ENCODE measurements at places on chromosomes 6 and 20.

- DNase-seq: no peak
Measured at GRCh38 chr20:59273739-59274357, 26.6 kb upstream of the EDN3 start.

GRCh38 chr20:32589256-32589655 lies 4.1 kb upstream of the NOL4L start:
- DNase-seq: no peak

- DNase-seq: no peak
Measured at GRCh38 chr6:45728674-45729073, 287.0 kb downstream of the CLIC5 start.

GRCh38 chr20:440636-441035 lies 21.7 kb downstream of the TBC1D20 start:
- no peak for DNase-seq

DNA sequence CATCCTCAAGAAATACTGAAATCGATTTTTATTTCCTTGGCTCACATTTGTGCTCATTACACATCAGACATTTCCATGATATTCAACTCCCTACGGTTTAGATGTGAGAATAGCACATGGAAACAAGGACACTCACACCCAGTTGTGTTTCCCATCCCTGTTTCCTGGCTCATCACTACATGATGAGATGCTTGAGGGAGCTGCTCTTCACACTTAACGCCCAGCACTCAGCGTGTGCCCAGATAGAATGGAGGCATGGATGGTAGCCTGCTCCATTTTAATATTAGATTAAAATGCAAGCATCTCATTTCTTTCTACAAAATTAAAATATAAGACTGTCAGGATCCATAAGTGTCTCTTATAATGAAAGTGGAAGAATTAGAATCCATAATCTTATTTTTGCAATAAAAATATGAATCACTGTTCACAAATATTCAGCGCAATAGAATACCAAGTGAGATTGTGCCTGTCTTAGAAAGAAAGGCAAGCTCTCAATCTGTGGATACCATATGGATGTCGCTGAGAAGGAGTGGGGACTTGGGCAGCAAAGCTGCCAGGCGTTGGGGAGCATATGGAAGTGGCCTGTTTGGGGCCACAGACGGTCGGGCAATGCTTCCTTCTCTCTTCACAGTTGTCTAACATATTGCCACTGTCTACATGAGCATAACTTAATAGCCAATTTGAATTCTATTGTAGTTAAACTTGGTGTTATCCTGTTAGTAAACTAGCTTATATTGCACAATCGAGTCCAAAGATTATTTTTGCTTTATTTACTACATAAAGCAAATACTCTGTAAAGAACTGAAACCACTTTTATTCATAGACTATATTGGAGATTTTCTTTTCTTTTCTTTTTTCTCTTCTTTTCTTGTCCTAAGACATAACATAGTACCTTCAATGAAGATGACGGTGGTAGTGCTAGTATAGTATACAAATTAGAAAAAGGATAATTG lies 206.8 kb upstream of the QKI start:
- no peak for DNase-seq

DNA sequence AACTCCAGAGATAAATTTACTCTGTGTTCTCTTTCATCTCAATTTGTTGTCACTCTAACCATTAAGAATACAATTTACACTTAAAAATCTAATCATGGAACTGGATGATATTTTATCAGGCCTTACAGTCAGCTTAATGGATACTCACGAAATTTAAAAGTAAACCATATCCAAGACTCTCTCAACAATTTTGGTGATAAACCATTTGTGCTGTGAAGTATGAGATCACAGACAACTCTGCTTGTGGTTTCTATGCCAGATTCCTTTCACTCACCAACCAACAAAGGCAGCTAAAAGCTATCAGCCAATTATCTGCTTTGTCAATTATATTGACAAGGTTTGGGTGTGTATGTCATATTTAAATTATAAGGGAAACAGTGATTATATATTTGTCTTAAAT lies 155.8 kb downstream of the TRDN start:
- DNase-seq: no peak

GRCh38 chr6:45436544-45437438 lies 59.1 kb upstream of the SUPT3H start:
- no peak for DNase-seq

DNA sequence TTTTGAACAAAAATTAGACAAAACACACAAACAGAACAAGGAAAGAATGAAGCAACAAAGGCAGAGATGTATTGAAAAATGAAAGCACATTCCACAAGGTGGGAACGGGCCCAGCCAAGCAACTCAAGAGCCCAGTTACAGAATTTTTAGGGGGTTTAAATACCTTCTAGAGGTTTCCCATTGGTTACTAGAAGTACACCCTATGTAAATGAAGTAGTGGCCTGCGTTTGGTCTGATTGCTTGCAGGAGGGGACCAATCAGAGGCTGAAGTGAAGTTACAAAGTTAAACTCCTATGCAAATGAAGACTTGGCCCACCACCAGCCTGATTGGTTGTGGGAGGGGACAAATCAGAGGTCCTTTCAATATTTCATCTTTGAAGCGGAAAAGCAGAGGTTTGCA lies 593.7 kb upstream of the MMS22L start:
- DNase-seq: no peak

- DNase-seq: no peak
Measured at GRCh38 chr20:35870541-35871258, 83.6 kb downstream of the SCAND1 start.
